ENCODE measurements at places on chromosomes 16 and 17.

DNA sequence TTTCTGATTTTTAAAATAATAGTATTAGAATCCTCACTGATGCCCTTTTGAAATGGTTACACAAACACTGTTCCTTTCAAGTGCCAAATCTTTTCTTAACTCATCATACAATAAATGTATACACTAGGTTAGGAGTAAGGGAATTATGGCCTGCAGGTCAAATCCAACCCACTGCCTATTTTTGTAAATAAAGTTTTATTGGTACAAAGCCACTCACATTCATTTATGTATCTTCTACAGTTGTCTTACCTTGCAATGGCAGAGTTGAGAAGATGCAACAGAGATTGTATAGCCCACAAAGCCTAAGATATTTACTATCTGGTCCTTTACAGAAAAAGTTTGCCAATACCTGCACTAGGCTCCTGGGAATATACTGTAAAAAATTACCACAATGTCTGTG is 47.8 kb downstream of the IKZF3 start:
- no peak for DNase-seq

GRCh38 chr17:32913593-32913992 is 14.4 kb upstream of the TMEM98 start:
- DNase-seq = no peak

DNA sequence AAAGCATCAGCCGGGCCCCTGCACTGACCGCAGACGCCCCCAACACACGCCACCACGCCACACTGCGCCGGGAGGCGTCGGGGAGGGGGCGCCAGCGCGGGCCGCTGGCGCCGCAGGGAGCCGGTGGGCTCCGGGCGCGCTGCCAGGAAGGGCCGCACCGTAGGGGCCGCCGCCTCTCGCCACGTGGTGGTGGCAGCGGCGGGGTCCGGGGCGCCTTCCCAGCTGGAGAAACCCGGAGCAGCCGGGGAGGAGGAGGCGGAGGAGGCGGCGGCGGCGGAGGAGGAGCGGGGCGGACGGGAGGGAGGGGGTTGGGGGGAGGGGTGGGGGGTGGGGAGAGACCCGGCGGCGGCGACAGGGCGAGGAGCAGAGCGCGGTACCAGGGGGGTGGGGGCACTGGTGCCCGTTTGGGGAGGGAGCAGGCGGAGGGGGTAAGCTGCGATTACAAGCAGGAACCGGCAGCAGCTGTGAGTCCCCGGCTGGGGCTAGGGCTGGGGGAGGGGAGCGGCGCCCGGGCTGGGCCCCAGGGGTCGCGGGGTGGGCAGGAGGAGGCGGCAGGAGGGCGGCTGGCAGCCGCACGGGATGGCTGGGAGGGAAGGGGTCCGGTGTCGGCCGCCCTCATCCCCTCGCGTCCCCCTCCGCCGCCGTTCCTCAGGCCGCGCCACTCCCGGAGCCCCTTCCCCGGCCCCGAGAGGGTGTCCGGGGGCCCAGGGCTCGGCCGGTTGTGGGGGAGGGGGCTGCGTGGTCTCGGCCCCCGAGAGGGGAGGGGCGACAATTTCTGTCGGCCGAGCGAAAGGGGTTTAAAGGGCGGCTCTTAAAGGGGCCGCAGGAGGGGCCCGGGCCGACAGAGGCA is at the start of gene TBKBP1:
TSS of gene TBKBP1 (plus strand) at position 431 of the 850 bp plus-strand sequence. CDS start 1,952 bp downstream, outside the sequence.
- DNase-seq = peak; percentile 70

- no peak for DNase-seq
Measured at GRCh38 chr17:51188271-51188833, 22.1 kb downstream of the NME2 start.

DNA sequence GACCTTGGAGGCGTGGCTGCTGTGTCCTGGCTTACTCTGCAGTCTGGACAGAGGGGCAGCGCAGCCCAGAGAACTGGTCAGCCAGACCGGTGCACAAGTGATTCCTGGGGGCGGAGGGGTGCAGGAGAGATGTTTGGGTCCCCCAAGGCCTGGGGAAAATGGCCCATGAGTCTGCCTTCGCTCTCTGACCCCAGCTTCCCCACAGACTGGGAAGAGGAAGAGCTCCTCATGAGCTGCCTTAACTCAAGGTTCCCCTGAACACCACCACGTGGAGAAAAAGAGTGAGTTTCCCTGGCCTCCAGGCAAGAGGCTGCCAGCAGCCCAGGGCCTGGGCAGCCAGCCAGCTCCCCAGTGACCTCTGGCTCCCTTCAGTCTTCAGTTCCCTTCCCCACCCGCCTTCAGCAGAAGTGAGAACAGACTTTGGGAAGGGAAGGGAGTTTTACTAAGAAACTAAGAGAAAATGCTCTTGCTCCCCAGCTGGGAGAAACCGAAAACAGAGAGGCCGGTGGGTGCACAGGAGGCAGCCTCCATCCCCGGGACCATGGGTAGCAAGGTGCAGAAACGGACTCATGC is 2.0 kb upstream of the C17orf99 start:
- DNase-seq = peak; percentile 72

DNA sequence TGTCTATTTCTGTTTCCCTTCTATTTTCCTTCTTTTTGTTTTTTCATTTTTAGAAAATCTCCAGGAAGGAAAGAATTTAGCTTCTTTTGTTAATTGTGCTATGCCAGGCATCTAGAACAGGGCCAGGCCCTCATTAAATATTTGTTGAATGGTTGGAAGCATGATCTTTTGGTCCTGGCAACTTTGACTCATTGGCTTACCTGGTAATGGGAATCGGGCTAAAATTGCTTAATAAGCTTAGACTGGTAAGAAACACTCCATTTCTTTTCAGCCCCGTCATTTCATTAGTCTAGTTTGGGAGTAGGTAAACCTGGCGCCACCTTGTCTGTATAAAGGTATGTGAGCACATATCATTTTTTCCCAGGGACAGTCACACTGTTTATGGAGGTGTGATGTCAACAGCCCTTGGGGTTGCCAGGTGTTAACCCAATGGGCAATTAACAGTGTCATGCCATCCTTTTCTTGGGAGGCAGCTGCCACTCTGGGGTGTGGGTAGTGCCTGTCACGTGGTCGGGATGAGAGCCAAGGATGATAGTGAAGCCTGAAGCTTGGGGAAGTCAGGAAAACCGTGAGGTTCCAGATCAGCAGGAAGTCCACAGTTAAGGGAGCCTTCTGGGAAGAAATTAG is 9.5 kb upstream of the NDEL1 start:
- no peak for DNase-seq

GRCh38 chr17:78000341-78000740 is 41.8 kb downstream of the TNRC6C start:
- no peak for DNase-seq

DNA sequence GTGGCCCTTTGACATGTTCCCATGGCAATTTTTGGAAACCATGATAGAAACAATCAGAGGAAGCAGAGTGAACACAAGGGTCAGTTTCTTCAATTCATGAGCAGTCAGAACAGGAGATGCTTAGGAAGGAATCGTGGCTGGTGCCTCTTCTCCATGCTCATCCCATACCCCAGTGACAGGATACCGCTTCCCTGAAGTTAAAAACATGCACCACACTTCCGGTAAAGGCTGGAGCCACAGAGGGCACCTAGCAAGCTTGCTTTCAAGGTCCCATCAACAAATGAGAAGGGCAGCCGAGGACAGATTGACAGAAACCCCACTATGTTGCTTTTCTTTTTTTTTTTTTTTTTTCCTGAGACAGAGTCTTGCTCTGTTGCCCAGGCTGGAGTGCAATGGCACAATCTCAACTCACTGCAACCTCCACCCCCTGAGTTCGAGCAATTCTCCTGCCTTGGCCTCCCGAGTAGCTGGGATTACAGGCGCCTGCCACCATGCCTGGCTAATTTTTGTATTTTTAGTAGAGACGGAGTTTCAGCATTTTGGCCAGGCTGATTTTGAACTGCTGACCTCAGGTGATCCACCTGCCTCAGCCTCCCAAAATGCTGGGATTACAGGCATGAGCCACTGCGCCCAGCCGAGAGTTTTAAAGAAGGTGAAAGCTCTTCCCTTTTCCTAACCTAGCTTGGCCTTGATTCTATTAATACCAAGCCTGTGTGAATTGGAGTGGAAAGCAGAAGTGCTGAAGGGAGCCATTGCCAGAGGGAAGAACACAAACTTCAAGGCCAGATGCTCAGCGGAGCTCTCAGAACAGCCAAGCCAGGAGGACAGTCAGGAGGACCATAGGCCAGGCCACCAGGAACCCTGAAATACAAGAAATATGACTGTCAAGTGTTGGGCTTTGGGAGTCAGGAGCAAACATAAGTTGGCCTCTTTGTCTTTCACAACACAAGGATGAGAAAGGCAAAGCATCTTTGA is 16.6 kb downstream of the GP2 start:
- DNase-seq = no peak

GRCh38 chr17:29145289-29146073 is 34.7 kb downstream of the MYO18A start:
- DNase-seq = no peak

DNA sequence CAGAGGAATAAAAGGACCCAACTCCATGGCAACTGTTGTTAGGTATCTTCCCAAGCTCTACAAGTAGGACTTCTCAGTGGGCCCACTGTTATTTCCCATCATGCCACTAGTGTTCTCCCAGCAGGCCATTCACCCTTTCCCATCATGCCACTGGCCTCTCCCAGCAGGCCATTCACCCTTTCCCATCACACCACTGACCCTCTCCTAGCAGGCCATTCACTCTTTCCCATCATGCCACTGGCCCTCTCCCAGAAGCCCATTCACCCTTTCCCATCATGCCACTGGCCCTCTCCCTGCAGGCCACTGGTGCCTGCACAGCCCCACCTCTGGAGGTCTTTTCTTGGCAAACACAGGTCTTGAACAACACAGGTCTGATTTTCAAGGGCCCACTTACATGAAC is 36.3 kb downstream of the IFT140 start:
- DNase-seq = no peak

DNA sequence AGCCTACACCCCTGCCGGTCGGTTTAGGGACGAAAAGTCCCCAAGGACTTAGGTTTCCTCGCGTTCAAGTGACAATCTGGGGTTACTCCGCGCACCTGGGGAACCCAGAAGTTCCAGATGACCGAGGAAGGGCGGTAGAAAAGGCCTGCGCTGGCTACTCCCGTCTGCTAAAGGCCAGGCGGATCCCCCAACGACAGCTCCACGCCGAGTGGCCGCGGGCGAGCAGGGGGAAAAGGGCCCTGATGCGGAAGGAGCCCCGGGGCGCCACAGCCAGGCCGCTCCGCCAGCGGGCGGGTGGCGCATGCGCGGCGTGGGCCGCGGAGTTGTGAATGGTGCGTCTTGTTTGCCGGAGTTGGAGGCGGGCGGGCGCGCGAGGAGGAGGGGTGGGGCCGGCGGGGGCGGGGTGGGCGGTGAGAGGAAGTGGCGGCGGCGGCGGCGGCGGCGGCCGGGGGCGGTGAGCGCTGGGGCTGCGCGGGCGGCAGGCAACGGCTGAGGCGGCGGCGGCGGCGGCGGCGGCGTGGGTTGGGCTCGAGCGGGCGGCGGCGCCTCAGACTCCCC is at the start of gene CBFB:
TSS of gene CBFB (plus strand) at position 454 of the 558 bp plus-strand sequence. CDS start 259 bp downstream, outside the sequence.
- peak; percentile 98 for DNase-seq

DNA sequence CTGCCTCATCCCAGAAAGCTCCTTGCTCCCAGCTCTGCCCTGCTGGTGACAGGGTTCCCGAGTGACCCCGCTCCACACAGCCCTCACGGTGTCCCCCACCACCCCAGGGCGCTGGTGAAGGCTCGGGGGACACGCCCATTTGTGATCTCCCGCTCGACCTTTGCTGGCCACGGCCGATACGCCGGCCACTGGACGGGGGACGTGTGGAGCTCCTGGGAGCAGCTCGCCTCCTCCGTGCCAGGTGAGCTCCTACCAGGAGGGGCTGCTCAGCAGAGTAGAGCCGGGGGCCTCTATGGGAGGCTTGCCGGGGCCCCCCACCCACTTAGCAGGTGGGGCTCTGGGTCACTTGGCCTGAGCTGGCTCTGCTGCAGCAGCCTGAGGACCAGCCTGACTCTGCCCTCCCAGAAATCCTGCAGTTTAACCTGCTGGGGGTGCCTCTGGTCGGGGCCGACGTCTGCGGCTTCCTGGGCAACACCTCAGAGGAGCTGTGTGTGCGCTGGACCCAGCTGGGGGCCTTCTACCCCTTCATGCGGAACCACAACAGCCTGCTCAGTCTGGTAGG is 11.2 kb downstream of the GAA start:
- no peak for DNase-seq

DNA sequence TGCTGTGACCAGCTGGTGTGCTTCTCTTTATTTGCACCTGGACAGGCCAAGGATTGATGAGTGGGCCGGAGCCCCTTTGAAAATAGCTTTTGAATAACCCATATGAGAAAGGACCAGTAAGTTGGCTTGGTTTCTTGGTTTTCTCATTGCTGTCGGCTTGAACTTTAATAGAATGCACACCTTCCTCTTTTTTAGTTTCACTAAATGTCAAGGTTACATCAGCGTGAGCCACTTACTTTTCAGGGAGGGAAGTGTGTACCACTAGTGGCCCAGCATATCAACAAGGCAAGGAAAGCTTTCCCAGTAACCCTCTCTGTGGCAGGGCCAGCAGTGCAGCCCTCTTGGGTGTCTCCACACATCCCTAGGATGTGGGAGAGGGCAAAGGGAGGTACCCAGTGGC is 433.3 kb downstream of the CA10 start:
- no peak for DNase-seq

DNA sequence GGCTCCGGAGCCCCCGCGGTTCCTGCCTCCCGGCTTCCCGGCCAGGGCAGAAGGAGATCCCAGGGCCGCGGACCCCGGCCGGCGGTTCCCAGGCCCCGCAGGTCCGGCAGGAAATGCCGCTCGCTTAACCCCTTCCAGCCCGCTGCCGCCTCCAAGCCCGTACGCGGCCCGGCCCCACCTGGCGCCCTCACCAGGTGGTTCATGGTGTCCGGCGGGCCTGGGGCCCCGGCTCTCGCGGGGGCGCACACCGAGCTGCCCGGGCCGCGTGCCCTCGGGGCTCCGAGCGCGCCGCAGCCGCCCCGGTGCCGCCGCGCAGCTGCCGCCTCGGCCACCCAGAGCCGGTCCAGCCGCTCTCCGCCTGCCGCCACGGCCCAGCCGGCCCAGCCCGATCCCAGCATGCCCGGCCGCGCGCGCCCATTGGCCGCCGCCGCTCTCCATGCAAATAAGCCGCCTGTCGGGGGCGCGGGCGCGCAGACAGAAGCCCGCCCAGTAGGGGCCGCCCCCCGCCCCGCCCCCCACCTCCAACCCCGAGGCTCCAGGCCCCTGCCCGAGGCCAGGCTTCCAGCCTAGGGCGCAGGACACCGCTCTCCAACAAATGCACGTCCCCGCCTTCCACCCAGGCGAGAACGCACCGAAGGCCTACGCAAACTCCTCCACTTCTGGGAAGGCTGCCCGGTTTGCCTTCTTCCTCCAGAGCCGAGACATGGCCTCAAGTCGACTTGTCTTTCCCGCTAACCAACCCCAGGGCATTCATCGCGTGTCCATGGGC is at the start of gene BCAR1:
TSS of gene BCAR1 (minus strand) at position 345 of the 769 bp plus-strand sequence. CDS start at position 203, 142 bp downstream.
- peak; percentile 90 for DNase-seq

GRCh38 chr17:79114458-79115301 is 40.1 kb downstream of the ENGASE start:
- peak; percentile 68 for DNase-seq

- DNase-seq = peak; percentile 25
Measured at GRCh38 chr17:36807496-36808179, 129.6 kb upstream of the LHX1 start.

GRCh38 chr17:75090871-75091854 is 3.4 kb downstream of the SLC16A5 start:
- DNase-seq = no peak

- DNase-seq = no peak
Measured at GRCh38 chr16:86998196-86999001, 318.8 kb downstream of the C16orf95 start.

- DNase-seq = no peak
Measured at GRCh38 chr16:50848755-50849514, 107.0 kb downstream of the CYLD start.

- DNase-seq = no peak
Measured at GRCh38 chr16:31452631-31453106, 6.6 kb upstream of the ARMC5 start.
